ENCODE measurements at places on chromosomes 4 and X. TPM values are rescaled to one million over a fixed set of nuclear protein-coding genes. Genes with fewer than 3 reads are reported as not detected.

CXCL8 gene
- total RNA-seq = not detected

CSN1S1 gene
- not detected for total RNA-seq

NDST4 gene
- total RNA-seq = 0.55 TPM

CENPE gene
- 6.6 TPM for total RNA-seq

DNA sequence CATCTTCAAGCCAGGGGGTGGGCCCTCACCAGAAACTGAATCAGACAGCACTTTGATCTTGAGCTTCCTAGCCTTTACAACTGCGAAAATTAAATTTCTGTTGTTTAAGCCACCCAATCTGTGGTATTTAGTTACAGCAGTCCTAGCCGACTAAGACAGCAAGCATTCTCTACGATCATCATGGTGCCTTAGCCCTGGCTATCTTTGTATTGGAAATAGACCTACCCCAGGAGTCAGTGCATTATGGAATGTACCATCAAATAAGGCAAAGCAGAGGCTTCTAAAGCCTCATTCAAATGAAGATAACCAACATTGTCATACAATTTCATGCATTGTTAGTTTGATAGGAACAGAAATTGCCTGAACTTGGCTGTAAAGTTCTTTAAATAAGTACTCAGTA is 75.0 kb downstream of the PARM1 start:
- no peaks in the 10 kb centered on the region for H3K36me3 ChIP-seq
- no peak overlapping the region for H3K27ac ChIP-seq
- DNase-seq = no peak

DNA sequence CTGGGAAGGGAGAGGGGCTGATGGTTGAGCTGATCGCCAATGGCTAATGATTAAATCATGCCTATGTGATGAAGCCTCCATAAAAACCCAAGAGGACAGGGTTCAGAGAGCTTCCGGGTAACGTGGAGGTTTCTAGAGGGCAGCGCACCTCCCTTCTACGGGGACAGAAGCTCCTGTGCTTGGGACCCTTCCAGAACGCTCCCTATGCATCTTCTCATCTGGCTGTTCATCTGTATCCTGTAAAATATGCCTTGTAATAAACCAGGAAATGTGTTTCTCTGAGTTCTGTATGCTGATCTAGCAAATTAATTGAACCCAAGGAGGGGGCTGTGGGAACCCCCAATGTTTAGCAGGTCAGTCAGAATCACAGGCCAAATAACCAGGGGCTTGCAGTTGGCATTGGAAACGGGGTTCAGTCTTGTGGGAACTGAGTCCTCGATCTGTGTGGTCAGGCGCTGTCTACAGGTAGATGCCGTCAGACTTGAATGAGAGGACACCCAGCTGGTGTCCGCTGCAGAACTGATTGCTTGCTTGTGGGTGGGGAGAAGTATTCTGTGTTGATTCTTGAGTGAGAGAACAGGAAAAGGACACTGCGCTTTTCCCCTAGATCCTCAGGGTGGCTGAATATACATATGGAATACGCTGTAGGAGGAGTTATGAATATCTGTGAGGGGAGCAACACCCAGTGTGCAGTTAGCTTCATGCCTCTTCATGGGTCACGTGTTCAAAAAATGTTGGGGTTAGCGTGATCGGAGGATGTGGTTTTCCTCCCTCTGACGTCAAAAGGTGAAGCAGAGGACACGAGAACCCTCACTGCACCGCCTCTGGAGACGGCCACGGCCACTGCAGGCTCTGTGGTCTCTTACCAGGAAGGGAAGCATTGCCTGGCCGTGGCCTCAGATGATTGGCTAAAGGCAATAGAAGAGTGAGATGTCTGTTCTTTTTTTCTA is 29.2 kb downstream of the HTT-AS start:
- H3K36me3 ChIP-seq = no peaks in the 10 kb centered on the region
- no peaks in the 10 kb centered on the region for H3K27me3 ChIP-seq
- peaks cover 5% of the 10 kb centered on the region for H3K4me1 ChIP-seq

- H3K27me3 ChIP-seq = no peaks in the 10 kb centered on the region
- no peaks in the 10 kb centered on the region for H3K36me3 ChIP-seq
- no peaks in the 10 kb centered on the region for H3K4me1 ChIP-seq
- no peak overlapping the region for H3K27ac ChIP-seq
- no peak for DNase-seq
- no peak overlapping the region for H3K4me3 ChIP-seq
These were observed 1.3 kb downstream of the PRR32 start for GRCh38 chrX:126820700-126821420.

GRCh38 chr4:31020363-31020762 is 300.2 kb downstream of the PCDH7 start:
- H3K36me3 ChIP-seq = no peaks in the 10 kb centered on the region
- DNase-seq = no peak
- H3K27me3 ChIP-seq = no peaks in the 10 kb centered on the region
- H3K27ac ChIP-seq = no peak overlapping the region

DNA sequence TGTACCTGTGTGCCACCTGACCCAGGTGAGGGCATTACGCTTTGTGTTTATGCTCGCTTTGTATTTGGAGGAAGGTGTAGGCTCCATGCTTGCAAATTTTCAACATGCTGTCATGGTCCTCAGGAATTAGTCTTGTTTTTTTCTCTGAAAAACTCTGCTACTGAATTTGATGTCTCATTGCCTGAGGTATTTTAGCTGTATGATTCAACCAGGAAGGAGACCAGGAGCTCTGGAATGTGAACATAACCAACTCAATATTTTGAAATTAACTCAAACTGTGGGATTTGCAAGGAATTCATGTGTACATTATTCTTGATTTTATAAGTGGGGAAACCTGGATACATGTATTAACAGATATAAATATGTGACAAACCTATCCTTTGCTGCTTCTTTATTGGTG is 134.1 kb downstream of the SLC4A4 start:
- no peaks in the 10 kb centered on the region for H3K36me3 ChIP-seq
- DNase-seq = no peak
- no peaks in the 10 kb centered on the region for H3K4me1 ChIP-seq

DNA sequence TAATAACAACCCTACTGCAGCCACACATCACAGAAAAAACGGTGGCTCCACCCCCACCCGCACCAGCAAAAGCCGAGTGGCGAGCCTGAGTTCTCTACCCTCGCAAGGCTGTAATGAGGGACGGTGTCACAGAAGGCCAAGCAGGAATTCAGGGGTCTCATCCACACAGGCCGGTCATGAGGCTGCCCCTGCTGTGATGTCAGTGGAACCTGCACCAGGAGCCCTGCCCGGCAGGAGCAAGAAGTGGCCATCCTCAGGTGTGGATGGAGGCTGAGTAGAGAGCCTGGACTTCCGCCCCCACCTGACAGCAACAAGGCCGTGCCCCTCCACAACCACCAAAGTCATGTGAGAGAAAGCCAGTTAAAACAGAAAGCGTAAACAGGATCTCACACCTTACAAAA is 20.6 kb downstream of the LYAR start:
- DNase-seq = no peak
- no peak overlapping the region for H3K27ac ChIP-seq
- H3K27me3 ChIP-seq = no peaks in the 10 kb centered on the region
- H3K36me3 ChIP-seq = no peaks in the 10 kb centered on the region
- H3K4me3 ChIP-seq = no peak overlapping the region

DNA sequence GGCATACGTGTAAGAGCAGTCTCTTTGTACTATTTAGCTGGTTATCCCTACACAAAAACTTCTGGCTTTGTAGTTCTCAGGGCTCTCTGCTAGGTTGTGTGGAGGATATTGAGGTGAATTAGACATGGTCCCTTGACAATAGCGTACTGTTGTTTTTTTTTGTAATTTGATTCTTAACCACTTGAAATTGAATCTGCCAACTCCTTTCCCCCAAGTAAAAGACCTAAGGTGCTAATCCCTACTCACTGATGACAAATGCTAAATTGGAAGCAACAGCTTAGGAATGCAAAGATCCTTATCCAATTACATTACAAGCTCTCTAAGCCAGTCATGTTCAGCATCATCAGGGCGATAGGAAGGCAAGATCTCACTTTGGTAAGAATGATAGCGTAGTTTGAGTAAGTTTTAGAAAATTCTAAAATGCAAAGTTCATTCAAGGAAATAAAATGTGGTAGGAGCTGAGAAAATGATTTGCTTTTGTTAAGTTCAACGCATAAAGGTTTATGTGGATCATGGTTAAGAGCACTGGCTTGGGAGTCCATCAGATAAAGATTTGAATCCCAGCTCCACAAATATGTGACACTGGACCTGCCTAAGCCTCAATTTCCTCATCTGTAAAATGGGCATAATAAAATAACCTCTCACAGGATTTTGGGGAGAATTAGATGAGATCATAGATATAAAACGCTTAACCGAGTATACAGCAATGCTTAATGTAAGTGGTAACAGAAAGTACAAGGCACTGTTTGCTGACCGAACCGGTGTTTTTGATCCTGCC is 39.3 kb downstream of the DOCK11 start:
- no peaks in the 10 kb centered on the region for H3K36me3 ChIP-seq
- peaks cover 3% of the 10 kb centered on the region for H3K4me1 ChIP-seq
- no peak for DNase-seq
- H3K27ac ChIP-seq = no peak overlapping the region
- H3K4me3 ChIP-seq = no peak overlapping the region

GRCh38 chr4:16218950-16219349 is 7.3 kb downstream of the TAPT1 start:
- no peak overlapping the region for H3K4me3 ChIP-seq
- no peak overlapping the region for H3K27ac ChIP-seq
- DNase-seq = no peak
- H3K36me3 ChIP-seq = no peaks in the 10 kb centered on the region
- peaks cover 10% of the 10 kb centered on the region for H3K4me1 ChIP-seq

DNA sequence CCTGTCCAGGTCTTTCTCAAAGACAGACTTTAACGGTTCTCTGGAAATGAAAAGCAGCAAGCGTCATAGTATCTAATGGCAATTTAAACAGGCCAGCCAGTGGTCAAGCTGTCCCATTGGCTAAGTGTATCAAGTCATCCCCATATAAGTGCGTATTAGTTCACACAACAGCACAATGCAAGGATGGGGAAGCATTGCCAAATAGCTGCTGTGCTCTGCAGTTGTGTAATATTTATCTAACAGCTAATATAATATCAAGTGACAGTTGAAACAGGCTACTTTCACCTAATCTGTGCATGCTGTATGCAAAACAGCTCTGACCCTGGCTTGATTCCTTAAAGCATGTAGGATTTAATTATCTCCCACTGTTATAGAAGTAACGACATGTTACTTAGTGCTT is 134.8 kb upstream of the PPARGC1A start:
- DNase-seq = no peak
- no peak overlapping the region for H3K4me3 ChIP-seq
- H3K27ac ChIP-seq = no peak overlapping the region
- H3K4me1 ChIP-seq = no peaks in the 10 kb centered on the region

- H3K36me3 ChIP-seq = no peaks in the 10 kb centered on the region
- H3K4me3 ChIP-seq = no peak overlapping the region
- H3K27me3 ChIP-seq = no peaks in the 10 kb centered on the region
- no peak overlapping the region for H3K27ac ChIP-seq
These were observed 2.3 kb downstream of the GPR173 start for GRCh38 chrX:53050841-53051240.

GRCh38 chr4:185885075-185885474 is 73.1 kb upstream of the SORBS2 start:
- no peaks in the 10 kb centered on the region for H3K36me3 ChIP-seq
- H3K4me3 ChIP-seq = no peak overlapping the region
- no peak for DNase-seq

Measured in testis (tissue), 5 donors.